NCI-H1417 treated with DMSO at 0.1 percent for 48 hours (cell line): ENCODE measurements at places on chromosomes 3 and 15.
A peak's percentile ranks its signal among the peaks of the same experiment; 100 is the strongest.

GRCh38 chr15:30929064-30929669 lies 25.5 kb downstream of the FAN1 start:
- peak; percentile 48 for DNase-seq

GRCh38 chr15:75335313-75335704 lies 554 bp upstream of the COMMD4 start:
- no peak for DNase-seq

DNA sequence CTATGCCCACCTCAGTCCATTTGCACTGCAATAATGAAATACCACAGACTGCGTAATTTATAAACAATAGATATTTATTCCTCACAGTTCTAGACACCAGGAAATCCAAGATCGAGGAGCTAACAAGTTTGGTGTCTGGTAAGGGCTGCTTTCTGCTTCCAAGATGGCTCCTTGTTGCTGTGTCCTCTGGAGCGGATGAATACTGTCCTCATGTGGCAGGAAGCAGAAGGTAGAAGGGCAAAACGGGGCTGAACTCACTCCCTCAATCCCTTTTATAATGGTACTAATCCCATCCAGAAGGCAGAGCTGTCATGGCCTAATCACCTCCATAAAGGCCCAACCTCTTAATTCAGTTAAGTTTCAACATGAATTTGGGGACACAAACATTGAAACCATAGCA lies 75.3 kb downstream of the P2RY1 start:
- no peak for DNase-seq

GRCh38 chr3:127000119-127000518 lies 17.2 kb downstream of the PLXNA1 start:
- no peak for DNase-seq

- no peak for DNase-seq
These were observed 6.2 kb downstream of the TMEM40 start for GRCh38 chr3:12752809-12753208.
